Bladder microvascular endothelial cell (primary cell): ENCODE measurements at places on chromosomes 16 and 17. TPM values are rescaled to one million over a fixed set of nuclear protein-coding genes. Genes with fewer than 3 reads are reported as not detected.

NEUROD2 gene
- total RNA-seq: not detected in 2 replicates

GPR179 gene
- not detected in 2 replicates for total RNA-seq

TPSAB1 gene
- not detected in 2 replicates for total RNA-seq

TEKT1 gene
- not detected in 2 replicates for total RNA-seq

RNF222 gene
- total RNA-seq: under 0.01 TPM in 1 of 2 replicates, not detected in the other

CDYL2 gene
- 15.7 and 38.6 TPM in 2 replicates for total RNA-seq

AURKB gene
- total RNA-seq: 23.2 and 37.6 TPM in 2 replicates

HYDIN gene
- total RNA-seq: 0.06 TPM in 1 of 2 replicates, not detected in the other

CDIP1 gene
- total RNA-seq: 10.7 and 14.5 TPM in 2 replicates

RPRML gene
- 0.65 TPM in 1 of 2 replicates, not detected in the other for total RNA-seq

PRKCB gene
- not detected in 2 replicates for total RNA-seq

SMIM36 gene
- total RNA-seq: not detected in 2 replicates

PRR29 gene
- 0.32 and 0.44 TPM in 2 replicates for total RNA-seq

ZSCAN10 gene
- total RNA-seq: not detected in 2 replicates

C17orf78 gene
- not detected in 2 replicates for total RNA-seq

PDILT gene
- not detected in 2 replicates for total RNA-seq

GRB7 gene
- total RNA-seq: 0.16 TPM in 1 of 2 replicates, not detected in the other

CDRT4 gene
- total RNA-seq: 1.8 and 4.9 TPM in 2 replicates

UTP4 gene
- total RNA-seq: 10.0 and 31.1 TPM in 2 replicates

EFNB3 gene
- total RNA-seq: 0.16 and 0.57 TPM in 2 replicates

TNS4 gene
- not detected in 2 replicates for total RNA-seq

GNAO1 gene
- total RNA-seq: not detected in 2 replicates

CCDC40 gene
- 0.49 and 3.2 TPM in 2 replicates for total RNA-seq

CRHR1 gene
- not detected in 2 replicates for total RNA-seq

CLEC18C gene
- 0.16 and 0.19 TPM in 2 replicates for total RNA-seq

TMEM204 gene
- 57.5 and 67.7 TPM in 2 replicates for total RNA-seq

KRTAP4-1 gene
- total RNA-seq: not detected in 2 replicates

IRX6 gene
- not detected in 2 replicates for total RNA-seq
